ENCODE measurements at places on chromosomes 12 and 14.

GRCh38 chr12:108686780-108687179 is 44.5 kb downstream of the CORO1C start:
- DNase-seq: no peak

GRCh38 chr12:129279771-129280170 is 426.5 kb downstream of the GLT1D1 start:
- no peak for DNase-seq

GRCh38 chr12:18905134-18905533 is 167.2 kb downstream of the CAPZA3 start:
- DNase-seq: no peak

GRCh38 chr12:31362759-31363415 is 36.9 kb upstream of the SINHCAF start:
- DNase-seq: no peak

DNA sequence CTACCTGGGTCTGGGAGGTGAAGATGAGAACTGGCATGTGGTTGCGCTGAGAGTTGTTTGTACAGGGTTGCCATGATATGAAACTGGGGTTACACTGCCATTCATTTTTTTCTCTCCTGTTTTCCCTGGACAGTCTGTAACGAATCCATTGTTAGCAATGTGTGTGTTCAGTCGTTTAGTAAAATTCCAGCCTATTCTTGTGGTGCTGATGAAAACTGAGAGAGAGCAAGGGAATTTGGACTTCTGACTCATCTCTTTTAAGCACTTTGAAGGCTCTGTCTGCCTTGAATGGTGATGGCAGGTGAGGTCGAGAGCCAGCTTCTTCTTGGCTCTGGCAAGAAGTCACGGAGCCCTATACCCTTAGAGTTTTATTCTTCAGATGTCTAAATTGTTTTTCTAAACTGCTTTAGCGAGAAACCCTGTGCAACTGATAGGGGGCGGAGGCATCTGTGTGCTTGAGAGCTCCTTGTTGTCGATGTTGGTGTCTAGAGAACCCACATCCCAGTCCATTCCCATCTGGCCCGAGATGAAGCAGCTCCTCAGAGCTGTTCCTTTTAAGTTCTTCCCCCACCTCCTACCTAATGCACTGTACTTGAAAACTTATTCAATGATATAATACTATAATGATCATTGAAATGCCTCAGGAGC is 204.4 kb downstream of the TMX1 start:
- DNase-seq: no peak

GRCh38 chr12:105942281-105942680 is 196.5 kb downstream of the NUAK1 start:
- no peak for DNase-seq
